ENCODE measurements at places on chromosomes 11 and 22.

GRCh38 chr11:86706338-86707131, 34.1 kb upstream of the ME3 start:
- DNase-seq, result no peak

DNA sequence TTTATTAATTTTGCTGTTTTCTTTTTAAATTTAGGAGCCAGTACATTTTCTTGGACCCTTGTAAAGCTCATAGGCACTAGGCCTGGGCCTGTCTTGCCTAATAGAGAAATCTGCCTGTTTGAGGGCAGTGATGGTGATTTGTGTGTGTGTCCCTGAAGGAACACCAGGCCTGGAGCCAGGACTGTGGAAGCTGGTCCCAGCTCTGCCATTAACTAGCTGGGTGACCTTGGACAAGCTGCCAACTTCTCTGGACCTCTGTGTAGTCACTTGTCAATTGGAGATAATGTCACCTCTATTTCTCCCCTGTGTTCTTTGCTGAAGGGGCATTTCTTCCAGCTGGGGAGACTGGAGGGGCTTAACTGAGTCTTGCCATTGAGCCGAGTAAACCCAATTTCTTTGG, 16.0 kb upstream of the FTH1 start:
- DNase-seq, result no peak

DNA sequence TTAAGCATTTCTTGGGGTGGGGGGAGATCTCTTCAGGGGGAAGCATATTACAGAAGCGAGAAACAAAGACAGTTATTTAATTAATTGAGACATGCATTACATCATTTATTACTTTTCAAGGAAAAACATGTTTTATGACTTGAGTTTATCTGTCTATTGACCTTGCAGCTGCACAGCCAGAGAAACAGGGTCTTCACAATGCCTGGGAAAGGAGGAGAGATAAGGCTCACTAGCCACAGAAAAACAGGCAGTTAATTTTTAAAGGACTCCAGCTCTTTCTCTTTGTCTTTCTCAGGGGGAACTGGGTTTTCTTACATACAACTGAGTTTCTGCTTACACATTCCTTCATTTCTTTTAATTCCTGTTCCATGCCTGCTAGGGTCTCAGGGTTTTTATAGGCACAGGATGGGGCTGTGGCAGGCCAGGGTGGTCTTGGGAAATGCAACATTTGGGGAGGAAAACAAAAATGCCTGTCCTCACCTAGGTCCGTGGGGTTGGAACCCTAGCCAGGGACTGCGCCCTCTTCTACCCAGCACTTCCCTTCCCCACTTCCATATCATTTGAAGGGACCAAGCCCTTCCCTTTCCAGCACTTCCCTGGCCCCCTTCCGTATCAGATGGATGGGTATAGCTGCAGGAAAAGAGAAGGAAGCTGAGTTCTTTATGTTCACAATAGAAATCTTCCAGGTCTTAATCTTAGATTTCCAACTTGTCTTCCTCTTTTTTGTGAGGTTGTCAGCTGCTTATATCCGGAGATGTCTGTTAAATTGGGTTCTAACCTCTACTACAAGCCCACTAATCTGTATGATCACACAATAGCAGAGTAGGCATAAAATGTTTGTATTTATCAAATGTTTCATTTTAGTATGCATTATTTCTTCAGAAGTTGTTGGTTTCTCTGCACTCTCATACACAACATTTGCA, 38.3 kb downstream of the BIRC2 start:
- no peak for DNase-seq

GRCh38 chr11:129840236-129840635, 24.6 kb downstream of the TMEM45B start:
- no peak for DNase-seq

- no peak for DNase-seq
Observed at GRCh38 chr22:17077255-17077654, 7.5 kb upstream of the IL17RA start.

- no peak for DNase-seq
Observed at GRCh38 chr11:19995145-19995544, 165.1 kb downstream of the DBX1 start.

GRCh38 chr22:50262460-50262911, 1.0 kb upstream of the MAPK12 start:
- DNase-seq, result no peak

- DNase-seq, result no peak
Observed at GRCh38 chr11:6156628-6157359, 13.3 kb downstream of the OR52B2 start.

GRCh38 chr22:30205281-30206115, 41.1 kb downstream of the LIF start:
- no peak for DNase-seq

DNA sequence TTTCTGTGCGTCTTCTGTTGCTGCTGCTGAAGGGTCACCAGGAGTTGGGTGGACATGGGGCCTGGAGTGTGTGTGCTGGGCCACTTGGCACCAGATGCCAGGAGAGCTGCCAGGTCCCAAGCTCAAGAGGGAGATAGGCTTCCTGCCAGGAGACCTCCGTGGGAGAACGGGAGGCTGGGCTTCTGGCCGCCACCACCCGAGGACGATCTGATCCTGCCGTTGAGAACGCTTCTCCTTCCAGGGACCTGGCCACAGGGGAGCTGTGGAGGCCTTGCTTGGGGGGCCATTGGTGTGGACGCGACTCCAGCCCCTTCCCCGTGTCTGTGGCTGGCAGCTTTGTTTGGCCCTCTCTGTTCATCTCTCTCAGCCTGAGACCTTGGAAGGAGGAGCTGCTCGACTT, 2.4 kb downstream of the BRSK2 start:
- no peak for DNase-seq

DNA sequence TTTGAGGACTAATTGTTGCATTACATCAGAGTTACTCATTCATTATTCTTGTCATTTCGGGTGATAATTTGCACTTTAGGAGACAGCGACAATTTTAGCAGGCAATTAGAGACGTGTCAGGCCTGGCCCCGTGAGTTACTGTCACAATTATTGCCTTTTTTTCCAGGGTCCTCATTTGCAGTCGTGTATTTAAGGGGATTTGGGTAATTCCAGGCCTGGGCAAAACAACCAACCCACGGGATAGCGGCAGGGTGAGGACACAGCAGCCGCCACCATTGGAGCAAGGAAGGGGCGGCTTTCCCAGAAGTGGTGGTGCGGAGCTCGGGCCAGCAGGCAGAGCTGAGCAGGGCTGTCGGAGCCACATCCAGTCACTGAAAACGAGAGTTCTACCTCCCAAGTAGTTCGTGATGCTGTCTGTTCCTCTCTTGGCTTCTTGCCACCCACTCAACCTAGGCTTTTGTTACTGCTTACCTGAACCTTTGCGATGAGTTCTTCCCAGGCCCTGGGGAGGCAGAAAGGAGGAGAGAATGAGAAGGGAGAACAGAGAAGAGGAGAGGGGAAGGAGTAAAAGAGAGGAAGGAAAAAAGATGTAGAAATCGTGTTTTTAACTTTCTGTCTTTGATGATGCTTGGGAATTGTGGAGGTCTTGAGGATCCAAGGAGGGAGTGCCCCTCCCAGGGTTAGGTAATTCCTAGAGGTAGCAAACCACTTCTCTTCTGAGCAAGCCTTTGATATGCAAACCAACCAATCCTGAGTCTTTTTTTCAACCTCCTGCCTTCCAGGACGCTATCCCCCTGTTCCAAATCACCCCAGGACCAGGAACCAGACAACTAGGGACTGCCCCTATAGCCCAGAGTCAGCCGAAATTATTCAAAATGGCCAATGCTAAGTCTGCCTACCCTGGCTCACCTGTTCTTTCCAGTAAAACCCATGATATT, 236.1 kb downstream of the MIAT start:
- DNase-seq, result no peak

DNA sequence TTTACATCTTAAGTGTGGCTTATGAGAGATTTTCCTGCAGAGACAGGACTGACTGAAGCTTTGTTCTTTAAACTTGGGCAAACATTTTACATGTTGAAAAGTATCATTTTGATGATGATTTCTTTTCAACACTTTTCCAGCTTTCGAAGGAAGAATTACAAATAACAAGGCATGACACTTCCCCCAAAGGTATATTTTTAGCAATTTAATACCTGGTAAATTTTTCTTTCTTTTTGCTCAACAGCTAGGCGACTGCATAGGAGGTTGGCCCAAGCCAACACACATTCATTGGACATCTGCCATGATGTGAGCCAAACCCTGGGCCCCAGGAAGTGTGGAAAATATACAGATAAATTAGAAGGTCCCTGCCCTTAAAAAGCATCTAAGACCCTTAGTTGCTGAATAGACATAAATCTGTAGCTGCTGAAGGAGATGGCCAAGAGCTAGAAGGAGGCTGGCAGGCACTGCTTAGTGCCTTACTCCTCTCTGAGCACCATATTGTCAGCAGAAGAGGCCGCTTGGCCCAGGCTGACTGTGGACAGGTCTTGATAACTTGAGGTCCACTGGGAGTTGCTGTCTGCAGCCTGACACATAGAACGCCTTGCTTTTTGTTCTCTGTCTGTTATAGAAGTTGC, 53.3 kb upstream of the CD44 start:
- no peak for DNase-seq

- no peak for DNase-seq
Observed at GRCh38 chr11:84140386-84141169, 854.4 kb upstream of the CCDC90B start.

- DNase-seq, result no peak
Observed at GRCh38 chr11:119764108-119764868, 35.3 kb upstream of the NECTIN1 start.

- no peak for DNase-seq
Observed at GRCh38 chr11:12284316-12285050, 92.9 kb upstream of the PARVA start.

GRCh38 chr22:41123151-41123550, 30.8 kb downstream of the EP300 start:
- DNase-seq, result no peak

DNA sequence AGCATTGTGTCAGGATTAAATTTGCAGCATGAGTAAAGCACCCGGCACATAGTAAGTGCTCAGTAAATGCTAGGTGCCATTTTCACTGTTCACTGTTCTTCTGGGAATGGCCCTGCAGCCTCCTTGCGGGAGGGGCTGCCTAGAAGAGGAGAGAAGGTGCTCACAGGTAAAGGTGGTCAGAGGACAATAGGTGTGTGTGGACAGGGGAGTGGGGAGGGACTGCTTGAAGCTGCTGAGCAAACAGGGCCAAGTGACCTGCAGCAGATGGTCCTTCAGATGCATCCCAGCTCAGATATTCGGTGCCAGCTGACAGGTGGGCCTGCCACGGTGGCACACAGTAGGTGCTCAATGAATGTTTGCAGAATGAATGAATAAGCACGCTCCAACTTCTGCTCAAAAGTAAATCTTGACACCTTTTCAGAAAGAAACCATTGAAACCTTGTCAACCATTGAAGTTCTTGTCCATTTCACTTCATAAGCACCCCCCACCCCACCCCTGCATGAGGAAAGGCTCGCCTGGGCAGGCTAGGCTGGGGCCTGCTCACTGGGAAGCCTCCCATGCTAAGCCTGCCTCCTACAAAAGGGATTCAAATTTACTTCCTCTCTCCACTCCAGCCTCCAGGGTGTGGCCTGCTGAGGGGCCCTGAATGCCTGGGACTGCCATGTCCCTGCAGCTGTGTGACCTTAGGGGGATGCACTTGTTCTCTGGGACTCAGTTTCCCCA, 1.6 kb downstream of the KIAA0930 start:
- no peak for DNase-seq

- DNase-seq, result no peak
Observed at GRCh38 chr11:99584830-99585229, 564.1 kb downstream of the CNTN5 start.

DNA sequence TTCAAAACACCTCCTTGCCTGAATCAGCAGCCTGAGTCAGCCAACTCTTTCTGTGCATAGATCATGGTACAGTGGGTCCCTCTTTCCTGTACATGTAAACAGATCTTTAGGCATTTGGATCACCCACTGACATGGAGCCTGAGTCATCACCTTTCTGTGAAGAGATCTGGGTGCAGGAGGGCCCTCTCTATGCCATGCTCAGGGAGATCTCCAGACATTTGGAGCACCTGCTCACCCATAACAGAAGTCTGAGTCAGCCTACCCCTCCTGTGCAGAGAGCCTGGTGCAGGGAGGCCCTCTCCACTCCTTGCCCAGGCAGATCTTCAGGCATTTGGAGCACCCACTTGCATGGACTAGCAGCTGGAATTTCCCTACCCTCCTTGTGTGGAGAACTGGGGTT, 56.2 kb upstream of the GLYAT start:
- DNase-seq, result no peak

DNA sequence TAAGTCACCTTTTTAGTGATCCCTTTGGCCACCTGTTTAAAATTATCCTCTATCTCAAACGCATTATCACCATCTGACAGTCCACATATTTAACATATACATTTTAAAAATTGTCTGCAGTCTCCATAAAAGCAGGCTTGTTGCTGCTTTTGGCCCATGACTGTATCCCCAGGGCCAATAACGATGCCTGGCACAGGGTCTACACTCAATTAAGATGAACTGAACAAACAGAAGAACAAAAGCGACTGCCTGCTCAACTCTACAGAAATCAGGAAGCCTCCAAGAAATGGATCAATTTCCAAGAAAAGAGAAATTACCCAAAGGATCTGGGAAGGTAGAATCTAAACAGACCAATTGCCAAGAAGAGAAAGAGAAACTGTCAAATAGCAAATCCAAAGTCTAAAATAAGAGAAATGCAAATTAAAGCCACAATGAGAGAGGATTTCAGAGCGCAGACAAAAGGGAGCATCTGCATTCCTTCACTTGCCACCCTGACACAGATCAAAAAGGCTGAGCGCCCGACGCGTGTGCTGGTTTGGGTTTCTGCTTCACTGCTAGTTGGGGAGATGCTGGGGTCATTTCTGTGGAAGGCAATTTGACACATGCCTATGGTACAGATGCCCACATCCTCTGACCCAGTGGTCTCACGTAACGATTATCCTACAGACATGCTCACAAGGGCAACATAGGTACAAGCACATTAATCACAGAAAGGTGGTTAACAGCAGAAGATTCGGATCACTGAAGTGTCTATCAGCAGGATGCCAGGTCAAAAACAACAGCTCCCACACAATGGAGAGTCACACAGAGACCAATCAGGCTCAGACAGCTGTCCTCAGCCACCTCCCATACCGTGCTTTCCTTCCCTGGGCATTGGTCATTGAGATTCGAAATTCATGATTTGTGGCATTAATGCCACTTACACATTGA, 55.9 kb downstream of the SHISAL1 start:
- no peak for DNase-seq

- no peak for DNase-seq
Observed at GRCh38 chr11:131637469-131638175, 267.2 kb downstream of the NTM start.

DNA sequence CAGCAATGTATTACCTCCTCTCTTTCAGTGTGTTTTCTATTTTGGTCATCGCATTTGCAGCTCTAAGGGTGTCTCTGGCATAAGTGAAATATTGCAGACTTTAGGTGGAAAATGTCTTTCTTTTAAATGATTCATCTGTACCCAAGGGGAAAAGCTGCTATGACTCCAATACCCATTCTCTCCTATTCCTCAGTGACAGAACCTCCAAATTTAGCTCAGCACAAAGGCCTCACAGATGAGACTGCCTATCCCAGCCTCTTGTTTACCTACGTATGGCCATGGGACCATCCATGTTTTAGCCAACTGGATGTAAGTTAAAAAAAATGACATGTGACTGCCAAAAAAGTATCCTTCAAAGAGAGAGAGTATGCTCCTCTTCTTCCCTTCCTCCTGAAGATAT, 7.9 kb downstream of the MTMR2 start:
- no peak for DNase-seq
